ENCODE measurements at places on chromosomes 13 and 19.

DNA sequence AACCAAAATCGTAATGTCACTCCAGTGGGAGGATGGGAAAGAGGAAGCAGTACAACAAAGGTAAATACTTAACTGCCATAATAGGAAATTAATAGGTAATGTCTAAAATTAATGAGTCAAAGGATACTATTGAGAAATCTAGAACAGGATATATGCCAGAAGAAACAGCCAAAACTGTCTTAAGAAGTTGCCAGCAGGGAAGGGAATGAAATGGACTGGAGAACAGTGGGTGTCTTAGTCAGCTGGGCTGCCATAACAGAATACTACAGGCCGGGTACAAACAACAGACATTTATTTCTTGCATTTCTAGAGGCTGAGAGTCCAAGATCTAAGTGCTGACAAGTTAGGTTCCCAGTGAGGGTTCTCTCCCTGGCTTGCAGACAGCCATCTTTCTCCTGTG lies 40.3 kb upstream of the IPO5 start:
- H3K36me3 ChIP-seq = no peaks in the 10 kb centered on the region
- no peaks in the 10 kb centered on the region for H3K4me1 ChIP-seq
- H3K4me3 ChIP-seq = no peak overlapping the region
- H3K27me3 ChIP-seq = no peaks in the 10 kb centered on the region
- DNase-seq = no peak

- H3K27me3 ChIP-seq = peaks cover 69% of the 10 kb centered on the region
- no peak overlapping the region for H3K27ac ChIP-seq
- no peaks in the 10 kb centered on the region for H3K36me3 ChIP-seq
Observed at GRCh38 chr19:825897-826644, 1.6 kb upstream of the AZU1 start.

DNA sequence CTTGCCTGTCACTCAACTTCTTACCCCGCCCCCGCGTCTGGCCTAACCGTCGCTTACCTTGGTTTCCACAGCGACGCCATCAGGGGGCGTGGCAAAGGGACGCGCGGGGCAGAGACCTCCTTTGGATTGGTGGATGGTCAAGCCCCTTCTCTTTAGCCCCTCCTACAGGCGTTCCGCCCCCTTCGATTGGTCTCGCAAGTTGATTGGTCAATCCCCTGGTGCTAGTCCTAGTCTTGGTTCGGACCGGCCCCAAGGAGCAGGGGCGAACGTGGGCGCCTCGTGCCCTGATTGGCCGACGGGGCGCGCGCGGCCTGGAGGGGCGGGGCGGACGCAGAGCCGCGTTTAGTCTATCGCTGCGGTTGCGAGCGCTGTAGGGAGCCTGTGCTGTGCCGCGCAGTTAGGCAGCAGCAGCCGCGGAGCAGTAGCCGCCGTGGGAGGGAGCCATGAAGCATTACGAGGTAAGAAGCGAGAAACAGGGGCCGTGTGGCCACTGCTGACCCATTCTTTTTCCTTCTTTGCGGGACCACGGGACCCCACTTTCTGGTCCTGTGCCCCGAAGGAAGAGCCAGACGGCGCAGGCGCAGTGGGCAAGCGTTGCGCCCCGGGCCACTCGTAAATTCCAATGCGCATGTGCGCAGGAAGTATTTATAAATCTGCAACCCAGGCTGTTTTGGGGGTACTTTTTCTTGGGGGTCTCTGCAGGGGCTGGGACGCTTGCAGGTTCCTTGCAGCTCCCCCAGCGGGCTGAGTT lies at the start of gene TECR:
Gene TECR, plus strand, starts transcription at position 341 of the 751 bp plus-strand sequence. Its CDS starts 103 bp downstream, at position 444.
- peak; percentile 100 for DNase-seq
- no peaks in the 10 kb centered on the region for H3K36me3 ChIP-seq
- H3K27ac ChIP-seq = peak within 1 kb of the TSS; percentile 98
- H3K27me3 ChIP-seq = no peaks in the 10 kb centered on the region
- H3K4me1 ChIP-seq = peaks cover 24% of the 10 kb centered on the region
- peak within 1 kb of the TSS; percentile 53 for H3K4me3 ChIP-seq

DNA sequence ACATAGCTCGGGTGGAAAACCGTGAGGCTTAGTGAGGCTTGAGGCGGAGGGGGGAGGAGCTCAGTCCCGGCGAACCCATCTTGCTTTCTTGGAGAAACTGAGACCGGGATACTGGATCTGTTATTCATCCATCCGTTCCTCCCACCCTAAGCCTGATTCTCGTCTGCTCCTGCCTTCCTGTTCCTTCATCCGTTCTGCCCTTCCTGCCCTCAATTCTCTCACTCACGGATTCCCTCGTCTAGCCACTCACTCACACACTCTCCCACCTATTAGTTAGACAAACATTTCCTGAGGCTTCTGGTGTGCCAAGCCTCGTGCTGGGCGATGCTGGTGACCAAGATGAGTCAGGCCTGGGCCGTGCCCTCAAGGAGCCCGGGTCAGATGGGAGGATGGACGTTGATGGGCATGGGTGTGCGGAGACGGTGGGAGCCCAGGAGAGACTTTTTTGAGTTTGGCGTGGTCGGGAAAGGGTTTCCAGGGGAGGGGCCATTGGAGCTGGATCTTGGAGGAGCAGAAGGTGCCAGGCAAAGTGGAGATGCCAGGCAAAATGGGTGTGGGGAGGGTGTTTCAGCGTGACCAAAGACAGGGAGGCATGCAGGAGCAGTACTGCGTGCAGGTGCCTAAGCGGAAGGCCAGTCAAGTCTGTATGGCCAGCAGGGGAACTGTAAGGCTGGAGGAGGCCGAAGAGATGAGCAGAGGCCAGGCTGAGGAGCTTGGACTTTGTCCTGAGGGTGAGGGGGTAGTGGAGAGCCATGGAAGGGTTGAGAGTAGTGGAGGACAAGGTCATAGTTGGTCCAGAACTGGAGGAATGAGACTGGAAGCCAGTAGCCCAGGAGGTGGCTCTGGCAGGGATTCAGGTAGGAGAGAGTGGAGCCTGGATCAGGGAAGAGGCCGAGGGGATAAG lies 7.4 kb upstream of the CNFN start:
- peaks cover 34% of the 10 kb centered on the region for H3K4me1 ChIP-seq
- H3K36me3 ChIP-seq = no peaks in the 10 kb centered on the region
- peak overlapping the region; percentile 81 for H3K27ac ChIP-seq
- no peaks in the 10 kb centered on the region for H3K27me3 ChIP-seq

DNA sequence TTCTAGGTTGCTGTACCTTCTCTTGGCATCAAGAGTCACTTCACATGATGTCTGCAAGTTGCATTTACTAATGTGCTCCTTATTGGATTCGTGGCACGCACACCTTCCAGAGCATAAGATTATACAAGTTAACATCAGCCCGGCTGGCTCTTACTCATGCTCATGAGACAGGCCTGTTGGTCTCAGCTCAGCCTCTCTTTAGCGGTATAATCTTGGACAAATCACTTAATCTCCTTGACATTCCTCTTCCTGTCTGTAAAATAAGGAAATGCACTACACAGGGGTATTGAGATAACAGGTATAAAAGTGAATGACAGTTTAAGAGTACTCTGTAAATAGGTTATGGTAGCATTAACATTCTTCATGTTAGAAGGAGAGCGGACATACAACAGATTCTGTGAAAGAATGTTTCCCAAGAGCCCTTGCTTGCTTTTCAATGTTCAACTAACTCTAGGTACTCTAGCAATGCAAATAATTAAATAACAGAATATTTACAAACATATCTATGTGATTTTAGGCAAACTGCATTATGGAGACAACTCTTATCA lies 181.1 kb downstream of the FGF14 start:
- H3K27me3 ChIP-seq = no peaks in the 10 kb centered on the region
- no peak overlapping the region for H3K27ac ChIP-seq
- no peaks in the 10 kb centered on the region for H3K36me3 ChIP-seq
- DNase-seq = no peak

- H3K27ac ChIP-seq = no peak overlapping the region
- no peak for DNase-seq
- H3K36me3 ChIP-seq = no peaks in the 10 kb centered on the region
- no peaks in the 10 kb centered on the region for H3K4me1 ChIP-seq
Observed at GRCh38 chr19:29421196-29421545, 104.6 kb upstream of the VSTM2B start.

GRCh38 chr13:31749929-31750328 lies 10.6 kb downstream of the RXFP2 start:
- no peak overlapping the region for H3K27ac ChIP-seq
- no peaks in the 10 kb centered on the region for H3K36me3 ChIP-seq
- peaks cover 4% of the 10 kb centered on the region for H3K27me3 ChIP-seq
- no peaks in the 10 kb centered on the region for H3K4me1 ChIP-seq
- DNase-seq = no peak

- H3K27ac ChIP-seq = no peak overlapping the region
- H3K27me3 ChIP-seq = peaks cover 64% of the 10 kb centered on the region
Observed at GRCh38 chr19:50551034-50551714, 17.1 kb downstream of the LRRC4B start.

DNA sequence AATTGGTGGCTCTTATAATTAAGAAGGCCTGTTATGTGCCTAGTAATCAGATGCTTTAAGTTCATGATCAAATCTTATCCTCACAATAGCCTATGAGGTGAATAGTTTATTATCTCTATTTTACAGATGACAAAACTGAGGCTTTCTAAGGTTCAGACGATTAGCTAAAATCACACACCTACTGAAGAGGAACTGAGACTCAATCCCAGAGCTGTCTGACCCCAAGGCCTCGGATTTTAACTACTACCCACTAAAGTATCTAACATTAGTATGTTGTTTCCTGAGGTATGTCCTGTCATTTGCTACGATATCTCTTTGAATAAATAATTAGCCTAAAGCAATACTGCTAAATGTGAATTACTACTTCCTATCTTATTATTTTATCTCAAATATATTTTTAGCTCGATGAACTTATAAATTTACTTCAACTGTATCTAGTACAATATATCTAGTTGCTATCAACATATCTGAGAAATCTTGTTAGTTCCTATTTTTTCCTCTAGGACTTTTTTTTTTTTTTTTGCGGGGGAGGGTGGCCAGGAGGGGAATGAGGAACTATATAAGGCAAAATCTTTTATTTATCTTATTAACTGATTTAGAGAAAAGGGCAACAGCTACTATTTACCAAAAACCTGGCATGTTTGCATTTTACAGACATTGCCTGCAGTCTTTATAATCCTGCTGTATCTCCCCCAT lies 118.5 kb downstream of the ABCC4 start:
- no peak for DNase-seq
- H3K4me3 ChIP-seq = no peak overlapping the region
- H3K27me3 ChIP-seq = no peaks in the 10 kb centered on the region
- H3K27ac ChIP-seq = no peak overlapping the region

DNA sequence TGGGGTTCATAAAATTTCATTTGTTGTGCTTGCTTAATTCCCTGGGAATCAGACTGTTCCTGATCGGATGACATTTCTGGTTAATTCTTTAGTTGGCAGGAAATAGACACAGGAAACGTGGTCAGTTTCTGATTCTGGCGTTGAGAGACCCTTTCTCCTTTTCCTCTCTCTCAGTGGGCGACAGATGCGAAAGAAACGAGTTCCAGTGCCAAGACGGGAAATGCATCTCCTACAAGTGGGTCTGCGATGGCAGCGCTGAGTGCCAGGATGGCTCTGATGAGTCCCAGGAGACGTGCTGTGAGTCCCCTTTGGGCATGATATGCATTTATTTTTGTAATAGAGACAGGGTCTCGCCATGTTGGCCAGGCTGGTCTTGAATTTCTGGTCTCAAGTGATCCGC lies 10.8 kb downstream of the LDLR start:
- H3K36me3 ChIP-seq = peaks cover 42% of the 10 kb centered on the region
- no peaks in the 10 kb centered on the region for H3K27me3 ChIP-seq
- no peak overlapping the region for H3K4me3 ChIP-seq
- no peak overlapping the region for H3K27ac ChIP-seq

DNA sequence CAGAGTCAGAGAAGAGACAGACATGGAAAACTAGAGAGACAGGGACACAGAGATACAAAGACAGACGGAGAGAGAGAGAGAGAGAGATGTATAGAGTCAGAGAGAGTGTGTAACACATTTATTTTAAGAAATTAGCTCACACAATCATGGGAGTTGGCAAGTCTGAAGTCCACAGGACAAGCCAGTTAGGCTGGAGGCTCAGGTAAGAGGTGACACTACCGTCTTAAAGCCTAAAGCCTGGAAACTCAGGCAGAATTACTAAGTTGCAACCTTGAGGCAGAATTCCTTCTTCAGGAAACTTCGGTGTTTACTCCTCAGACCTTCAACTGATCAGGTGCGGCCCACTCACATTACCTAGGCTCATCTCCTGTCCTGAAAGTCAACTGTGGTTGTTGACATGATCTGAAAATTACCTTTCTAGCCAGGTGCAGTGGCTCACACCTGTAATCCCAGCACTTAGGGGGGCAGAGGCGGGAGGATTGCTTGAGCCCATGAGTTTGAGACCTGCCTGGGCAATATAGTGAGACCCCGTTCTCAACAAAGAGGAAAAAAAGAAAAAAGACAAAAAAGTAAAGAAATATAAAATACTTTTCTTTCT lies 2.8 kb upstream of the TNFSF14 start:
- no peak overlapping the region for H3K27ac ChIP-seq
- H3K4me1 ChIP-seq = no peaks in the 10 kb centered on the region
- H3K27me3 ChIP-seq = no peaks in the 10 kb centered on the region
- H3K36me3 ChIP-seq = no peaks in the 10 kb centered on the region
- no peak overlapping the region for H3K4me3 ChIP-seq

DNA sequence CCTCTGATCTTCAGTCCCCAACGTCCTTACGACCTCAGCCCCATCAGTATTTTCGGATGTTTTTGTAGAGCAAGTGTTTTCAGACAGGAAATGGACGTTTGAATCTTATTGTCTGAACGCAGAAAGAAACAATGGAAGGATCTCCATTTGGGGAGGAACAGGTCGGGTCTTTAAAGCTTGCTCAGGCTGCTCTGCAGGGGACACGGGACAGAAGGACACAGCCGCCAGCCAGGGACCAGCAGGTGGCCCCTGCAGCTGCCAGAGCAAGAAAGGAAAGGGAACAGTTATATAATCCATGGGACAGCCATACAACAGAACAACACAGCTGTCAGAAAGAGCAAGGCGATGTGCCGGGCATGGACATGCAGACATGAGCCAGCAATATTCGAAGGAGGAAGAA lies 18.5 kb upstream of the IGLON5 start:
- DNase-seq = no peak
- no peak overlapping the region for H3K27ac ChIP-seq
- no peaks in the 10 kb centered on the region for H3K4me1 ChIP-seq

DNA sequence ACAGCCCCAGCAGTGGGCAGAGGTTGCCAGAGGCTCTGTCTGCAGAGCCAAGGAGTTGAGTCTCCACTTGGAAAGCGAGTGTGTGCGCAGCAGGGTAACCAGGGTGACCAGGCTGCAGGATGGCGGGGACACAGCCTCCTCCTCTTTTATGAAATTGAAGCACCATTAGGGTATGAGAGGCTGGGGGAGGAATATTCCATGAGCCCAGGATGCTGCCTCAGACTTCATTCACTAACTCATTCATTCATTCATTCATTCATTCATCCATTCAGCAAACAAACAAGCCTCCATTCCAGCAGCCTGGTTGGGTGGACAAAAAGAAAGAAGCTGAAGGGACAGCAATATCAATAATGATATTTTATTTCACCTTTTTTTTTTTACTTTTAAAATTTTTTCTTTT lies 6.6 kb upstream of the LMTK3 start:
- no peak overlapping the region for H3K4me3 ChIP-seq
- no peaks in the 10 kb centered on the region for H3K36me3 ChIP-seq
- peaks cover 5% of the 10 kb centered on the region for H3K4me1 ChIP-seq
- DNase-seq = no peak
- H3K27me3 ChIP-seq = peaks cover 61% of the 10 kb centered on the region

GRCh38 chr13:63948045-63948444 lies 2532.4 kb upstream of the PCDH20 start:
- H3K36me3 ChIP-seq = no peaks in the 10 kb centered on the region
- DNase-seq = no peak
- H3K4me1 ChIP-seq = no peaks in the 10 kb centered on the region
- H3K4me3 ChIP-seq = no peak overlapping the region
- H3K27ac ChIP-seq = no peak overlapping the region

- peak overlapping the region; percentile 86 for H3K27ac ChIP-seq
- H3K36me3 ChIP-seq = no peaks in the 10 kb centered on the region
- DNase-seq = peak; percentile 16
- peak overlapping the region; percentile 96 for H3K4me3 ChIP-seq
Observed at GRCh38 chr13:97976610-97977521, 23.4 kb downstream of the IPO5 start.
